Hematopoietic multipotent progenitor cell treated with erythropoietin and hydrocortisone succinate and interleukin-3 and kit ligand, for 4 days (in vitro differentiated cells): ENCODE measurements at places on chromosomes 5 and 9.

DNA sequence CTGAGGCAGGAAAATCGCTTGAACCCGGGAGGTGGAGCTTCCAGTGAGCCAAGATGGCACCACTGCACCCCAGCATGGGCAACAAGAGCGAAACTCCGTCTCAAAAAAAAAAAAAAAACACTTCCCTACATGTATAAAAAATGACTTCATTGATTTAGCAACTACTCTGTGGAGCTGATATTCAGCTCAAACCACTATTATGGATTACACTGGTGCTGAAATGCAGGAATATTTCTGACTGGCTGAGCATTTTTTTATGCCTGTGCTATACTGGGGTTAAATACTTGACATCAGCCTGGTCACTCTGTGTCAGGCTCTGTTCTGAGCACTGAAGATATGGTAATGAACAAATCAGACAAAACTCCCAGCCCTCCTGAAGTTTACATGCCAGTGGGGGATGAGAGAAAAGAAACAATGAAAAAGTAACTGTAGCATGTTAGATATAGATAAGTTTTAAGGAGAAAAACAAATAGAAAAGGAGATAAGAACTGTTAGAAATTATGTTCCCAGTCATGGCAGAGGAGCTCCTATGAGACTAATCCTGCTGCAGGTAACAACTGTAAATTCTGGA lies 22.6 kb upstream of the TTC39B start:
- peak; percentile 21 for DNase-seq

GRCh38 chr5:13477118-13477737 lies 467.3 kb downstream of the DNAH5 start:
- DNase-seq = no peak

DNA sequence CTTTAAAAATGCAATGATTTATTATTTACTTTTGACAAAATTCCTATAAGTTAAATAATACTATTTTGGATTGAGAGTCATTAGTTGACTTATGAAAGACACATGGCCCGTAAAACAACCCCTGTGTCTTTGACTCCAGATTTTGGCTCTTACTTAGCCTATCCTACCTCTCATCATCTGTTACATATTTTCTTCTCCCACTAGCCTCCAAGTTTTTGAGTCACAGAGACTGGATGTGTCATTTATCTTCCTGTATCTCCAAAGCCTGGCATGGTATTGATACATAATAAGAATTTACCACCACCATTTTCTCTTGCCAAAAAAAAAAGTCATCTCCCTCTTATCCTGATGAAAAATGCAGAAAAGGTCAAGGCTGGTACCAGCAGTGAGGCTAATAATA lies 99.9 kb downstream of the GABRB2 start:
- no peak for DNase-seq

DNA sequence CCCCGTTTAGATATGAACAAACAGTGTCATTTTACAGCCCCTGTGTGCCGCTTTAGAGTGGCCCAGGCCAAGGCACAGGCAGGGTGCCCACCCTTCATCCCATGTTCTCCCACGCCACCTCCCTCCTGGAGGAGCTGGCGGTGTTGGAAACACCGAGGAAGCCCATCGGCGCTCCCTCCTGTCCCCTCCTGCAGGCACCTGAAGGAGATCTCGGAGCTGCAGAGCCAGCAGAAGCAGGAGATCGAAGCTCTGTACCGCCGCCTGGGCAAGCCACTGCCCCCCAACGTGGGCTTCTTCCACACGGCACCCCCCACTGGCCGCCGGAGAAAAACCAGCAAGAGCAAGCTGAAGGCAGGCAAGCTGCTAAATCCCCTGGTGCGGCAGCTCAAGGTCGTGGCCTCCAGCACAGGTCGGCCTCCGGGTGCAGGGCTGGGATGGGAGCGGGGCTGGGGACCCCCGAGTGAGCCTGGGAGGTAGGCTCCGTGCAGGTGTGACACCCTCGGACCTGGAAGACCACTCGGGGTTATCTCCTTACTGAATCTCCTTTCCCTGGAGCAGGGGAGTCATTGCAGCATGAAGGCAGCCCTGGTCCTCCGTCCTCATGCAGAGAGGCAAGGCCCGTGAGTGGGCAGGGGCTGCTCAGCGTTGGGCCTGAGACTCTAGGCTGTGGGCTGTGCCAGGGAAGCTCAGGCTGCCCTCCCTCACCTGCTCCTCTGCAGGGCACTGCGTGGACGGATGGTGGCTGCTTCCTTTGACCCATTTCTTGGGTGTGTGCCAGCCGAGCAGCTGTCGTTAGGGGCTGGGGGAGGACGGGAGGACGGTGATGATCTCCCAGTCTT lies 113.9 kb downstream of the WNK2 start:
- no peak for DNase-seq

DNA sequence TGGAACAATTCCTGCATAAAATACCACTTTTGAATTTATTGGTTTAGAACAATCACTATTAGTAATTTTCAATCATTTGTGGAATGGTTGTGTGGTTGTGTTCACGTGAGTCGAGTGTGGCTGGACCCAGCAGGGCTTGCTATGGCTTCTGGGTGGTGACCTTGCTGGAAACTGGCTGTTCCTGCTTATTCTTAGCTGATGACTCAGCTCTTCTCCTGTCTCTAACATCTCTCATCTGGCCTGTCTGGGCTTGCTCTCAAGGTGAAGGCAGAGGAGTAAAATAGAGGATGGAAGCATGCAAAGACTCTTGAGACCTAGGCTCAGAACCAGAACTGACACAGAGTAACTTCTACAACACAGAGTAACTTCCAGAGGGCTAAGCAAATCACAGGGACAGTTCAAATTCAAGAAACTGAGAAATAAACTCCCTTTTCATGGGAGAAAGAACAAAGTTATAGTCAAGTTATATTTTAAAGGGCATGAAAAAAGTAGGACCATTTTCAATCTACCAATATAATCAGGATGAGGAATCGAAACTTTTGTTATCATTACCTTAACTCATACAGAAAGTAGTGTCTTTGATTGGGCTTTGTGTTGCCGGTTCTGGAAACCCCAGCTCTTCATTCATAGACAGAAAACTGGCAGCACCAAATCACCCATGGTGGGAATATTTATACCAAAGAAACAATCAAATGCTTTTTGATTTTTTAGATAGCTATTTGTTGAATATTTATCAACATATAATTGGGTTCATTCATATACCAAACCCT lies 665.1 kb downstream of the CDH18 start:
- DNase-seq = no peak

- peak; percentile 37 for DNase-seq
Observed at GRCh38 chr5:83401122-83401731, 70.3 kb upstream of the VCAN start.

- DNase-seq = no peak
Observed at GRCh38 chr5:161400583-161400982, 145.9 kb downstream of the GABRB2 start.

GRCh38 chr5:5360941-5361520 lies 61.4 kb upstream of the ICE1 start:
- no peak for DNase-seq

DNA sequence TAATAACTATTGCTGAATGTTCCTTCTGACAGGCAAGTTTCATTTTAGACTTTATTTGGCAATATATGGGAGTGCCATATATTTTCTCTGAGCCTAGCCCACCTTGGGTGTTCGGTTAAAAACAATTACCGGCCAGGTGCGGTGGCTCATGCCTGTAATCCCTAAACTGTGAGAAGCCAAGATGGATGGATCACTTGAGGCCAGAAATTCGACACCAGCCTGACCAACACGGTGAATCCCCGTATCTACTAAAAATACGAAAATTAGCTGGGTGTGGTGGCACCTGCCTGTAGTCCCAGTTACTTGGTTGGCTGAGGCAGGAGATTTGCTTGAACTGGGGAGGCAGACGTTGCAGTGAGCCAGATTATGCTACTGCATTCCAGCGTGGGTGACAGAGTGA lies 47.9 kb downstream of the TNFSF15 start:
- DNase-seq = no peak

GRCh38 chr5:168683247-168683926 lies 104.2 kb upstream of the PANK3 start:
- peak; percentile 57 for DNase-seq

DNA sequence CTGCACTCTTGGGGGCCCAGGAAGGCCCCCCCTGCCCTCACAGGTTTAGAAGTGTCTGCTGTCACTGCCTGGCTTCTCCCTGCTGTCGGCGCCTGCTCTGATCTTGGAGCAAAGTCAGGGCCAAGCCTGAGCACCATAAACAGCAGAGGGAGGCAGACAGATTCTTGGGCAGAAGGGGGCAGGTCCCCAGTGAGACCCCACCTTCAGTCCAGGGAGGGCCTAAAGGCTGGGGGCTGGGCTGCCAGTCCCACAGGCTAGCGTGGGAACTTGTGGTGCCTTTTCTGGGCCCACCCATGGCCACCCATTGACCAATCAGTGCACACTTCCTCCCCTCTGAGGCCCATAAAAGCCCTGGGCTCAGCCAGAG lies 124.0 kb downstream of the OLFM1 start:
- DNase-seq = no peak

- no peak for DNase-seq
Observed at GRCh38 chr5:88262116-88262515, 6.5 kb downstream of the TMEM161B start.

DNA sequence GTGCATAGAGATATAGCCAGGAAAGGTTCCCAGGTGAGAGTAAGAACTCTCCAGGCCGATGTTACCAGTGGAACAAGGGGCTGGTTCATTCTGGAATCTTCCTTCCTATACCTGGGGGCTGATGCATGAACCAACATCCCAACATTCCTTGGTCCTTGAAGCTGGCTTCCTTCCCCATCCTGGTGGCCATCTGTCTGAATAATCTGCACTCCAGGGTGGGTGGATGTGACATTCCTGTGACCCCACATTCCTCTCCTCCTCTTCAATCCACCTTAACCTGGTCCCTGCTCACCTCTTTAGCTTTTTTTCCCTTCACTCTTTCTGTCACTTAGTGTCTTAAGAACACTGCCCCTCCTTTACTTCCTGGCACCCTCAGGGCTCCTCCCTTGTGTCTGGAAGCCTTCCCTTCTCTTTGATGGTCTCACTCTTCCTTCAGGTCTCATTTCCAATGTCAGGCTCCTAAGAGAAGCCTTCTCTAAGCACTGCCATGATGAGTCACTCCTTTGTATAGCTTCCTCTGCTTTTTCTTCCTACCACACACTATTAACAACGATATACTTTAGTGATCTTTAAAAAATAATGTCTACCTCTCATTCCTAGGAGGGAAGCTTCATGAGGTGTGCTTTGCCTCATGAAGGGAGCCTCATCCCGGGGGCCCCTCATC lies 80.3 kb downstream of the BOD1 start:
- DNase-seq = no peak

- DNase-seq = peak; percentile 76
Observed at GRCh38 chr5:124263680-124264491, 482.6 kb downstream of the ZNF608 start.

GRCh38 chr9:128788445-128788844 lies 1.4 kb downstream of the TBC1D13 start:
- no peak for DNase-seq

GRCh38 chr5:148733601-148734438 lies 79.5 kb upstream of the HTR4 start:
- DNase-seq = peak; percentile 91
